ENCODE measurements at places on chromosomes 2 and 18. TPM values are rescaled to one million over a fixed set of nuclear protein-coding genes. Genes with fewer than 3 reads are reported as not detected.

DNA sequence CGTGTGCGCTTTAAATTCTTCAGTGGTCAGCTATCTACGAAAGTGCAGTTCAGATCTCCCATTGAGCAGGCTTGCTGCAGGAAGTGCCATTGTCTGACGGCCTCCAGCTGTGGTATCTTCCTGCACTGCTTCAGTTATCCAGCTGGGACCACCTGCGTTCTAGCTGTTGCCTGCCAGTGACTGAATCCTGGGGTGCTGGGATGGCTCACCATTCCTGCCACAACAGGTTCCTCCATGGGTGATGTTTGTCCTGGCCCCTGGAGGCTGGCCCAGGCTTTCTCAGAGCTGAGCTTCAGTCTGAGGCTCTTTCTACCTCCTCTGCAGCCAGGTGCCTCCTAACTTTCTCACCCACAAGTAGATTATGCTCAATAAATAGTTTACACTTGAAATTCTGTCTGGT is 498.5 kb upstream of the HS6ST1 start:
- peak; percentile 83 for DNase-seq

GRCh38 chr2:168662651-168663208 is 139.7 kb upstream of the NOSTRIN start:
- DNase-seq, result no peak

The TCF7L1 gene
- total RNA-seq, result 27.8 TPM

DNA sequence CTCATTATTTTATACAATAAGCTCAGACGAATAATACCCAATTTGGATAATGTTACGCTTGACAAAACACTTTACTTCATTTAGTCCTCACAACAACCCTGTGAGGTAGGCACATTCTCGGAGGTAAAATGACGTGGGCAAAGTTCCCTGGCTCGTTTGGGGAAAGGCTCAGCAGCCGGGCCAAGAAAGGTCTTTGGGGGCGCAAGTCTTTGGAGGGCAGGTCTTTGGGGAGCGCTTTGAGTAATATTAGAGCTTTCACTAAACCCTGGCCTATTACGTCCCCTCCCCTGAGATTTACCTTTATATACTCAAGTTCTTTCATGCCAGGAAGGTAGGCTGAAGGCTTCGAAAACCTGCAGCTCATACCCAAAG is 427 bp downstream of the RBKS start:
- no peak for DNase-seq

The MROH2A gene
- total RNA-seq, result not detected

DNA sequence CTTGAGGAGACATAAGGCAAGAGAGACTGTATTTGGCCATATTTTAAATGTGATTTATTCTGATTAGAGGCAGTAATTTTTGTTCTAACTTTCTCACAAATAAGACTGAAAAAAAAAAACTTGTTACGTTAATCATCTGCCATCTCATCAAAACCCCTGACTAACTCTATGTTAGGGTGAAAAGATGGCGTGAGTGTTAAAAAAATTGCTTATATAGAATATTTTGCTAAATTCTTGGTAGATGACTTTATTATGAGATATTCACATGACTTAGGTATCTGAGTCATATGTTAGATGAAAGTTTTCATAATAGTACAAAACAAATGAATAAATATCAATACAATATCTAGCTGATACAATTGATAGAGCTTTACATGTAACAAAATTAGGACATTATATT is 1508.7 kb upstream of the TMEFF2 start:
- no peak for DNase-seq

The TMEM37 gene
- 56.4 TPM for total RNA-seq

GRCh38 chr18:67509741-67510391 is 6.7 kb downstream of the DSEL start:
- no peak for DNase-seq

DNA sequence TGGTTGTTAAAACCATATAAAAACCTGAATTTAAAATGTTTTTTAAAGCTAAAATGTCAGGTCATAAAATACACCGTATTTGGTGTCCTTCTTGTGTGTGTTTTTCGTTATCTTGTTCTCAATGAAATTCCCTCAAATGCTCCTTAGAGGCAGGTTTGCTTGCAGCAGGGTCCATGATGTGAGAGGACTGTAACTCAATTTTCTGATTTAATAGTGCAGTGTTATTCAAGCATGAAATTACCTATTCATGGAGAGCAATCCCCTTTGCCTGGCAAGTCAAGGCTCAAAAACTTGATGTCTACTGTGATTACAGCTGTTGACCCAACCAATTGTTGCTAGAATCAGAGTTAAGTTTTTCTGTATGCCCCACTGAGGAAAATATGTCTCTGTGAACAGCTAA is 318.2 kb downstream of the GALNT13 start:
- DNase-seq, result no peak

The FAM228A gene
- 3.2 TPM for total RNA-seq

GRCh38 chr2:118921646-118922045 is 20.3 kb upstream of the MARCO start:
- DNase-seq, result no peak

The HOXD9 gene
- total RNA-seq, result 6.1 TPM

- no peak for DNase-seq
Observed at GRCh38 chr2:188364033-188364630, 72.5 kb downstream of the GULP1 start.

DNA sequence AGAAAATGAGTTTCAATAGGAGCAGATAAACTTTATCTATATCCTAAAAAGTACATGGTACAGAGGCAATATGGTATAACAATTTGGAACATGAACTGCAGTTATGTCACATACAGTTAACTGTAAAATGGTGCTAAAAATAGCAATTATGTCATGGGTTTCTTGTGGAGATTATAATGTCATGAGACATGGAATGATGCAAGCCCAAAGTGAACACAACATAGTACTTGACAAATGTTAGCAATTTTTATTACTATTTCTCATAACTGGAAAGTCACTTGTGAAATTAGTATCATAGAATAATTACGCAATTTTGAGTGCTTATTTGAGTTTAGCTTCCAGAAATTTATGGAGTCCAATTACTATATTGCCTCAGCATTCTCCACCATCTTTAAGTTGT is 1263.4 kb downstream of the DSC3 start:
- no peak for DNase-seq

The SIX3 gene
- not detected for total RNA-seq

The CD8B2 gene
- not detected for total RNA-seq

DNA sequence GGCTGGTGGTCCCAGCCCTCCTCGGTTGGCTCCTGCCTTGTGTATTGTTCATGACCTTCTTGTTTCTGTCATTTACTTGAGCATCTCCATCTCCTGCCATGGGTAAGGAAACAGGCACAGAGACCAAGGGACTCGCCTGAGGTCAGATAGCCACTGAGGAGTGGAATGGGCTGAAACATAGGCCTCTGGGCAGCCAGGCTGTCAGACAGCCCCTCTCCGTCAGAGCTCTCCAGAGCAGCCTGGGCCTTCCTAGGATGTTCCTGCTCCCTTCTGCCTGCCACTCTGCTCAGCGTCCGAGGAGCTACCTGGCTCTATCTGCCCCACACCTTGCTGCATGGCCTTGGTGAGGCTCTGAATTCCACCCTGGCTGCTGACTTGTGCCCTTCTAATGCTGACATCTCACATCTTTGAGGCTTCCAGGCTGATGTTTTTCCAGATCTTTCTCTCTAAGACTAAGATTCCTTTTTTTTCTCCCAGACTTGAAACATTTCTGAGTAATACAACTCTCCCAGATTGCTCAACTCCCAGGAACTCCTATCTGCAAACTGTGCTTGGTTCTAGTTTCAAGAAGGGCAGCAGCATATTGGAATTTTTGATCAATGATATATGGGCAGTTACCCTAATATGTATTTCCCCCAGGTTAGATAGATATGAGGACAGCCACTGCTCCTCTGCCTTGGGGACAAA is 67.7 kb downstream of the MCFD2 start:
- no peak for DNase-seq

- DNase-seq, result no peak
Observed at GRCh38 chr2:53584986-53585385, 182.6 kb upstream of the CHAC2 start.

DNA sequence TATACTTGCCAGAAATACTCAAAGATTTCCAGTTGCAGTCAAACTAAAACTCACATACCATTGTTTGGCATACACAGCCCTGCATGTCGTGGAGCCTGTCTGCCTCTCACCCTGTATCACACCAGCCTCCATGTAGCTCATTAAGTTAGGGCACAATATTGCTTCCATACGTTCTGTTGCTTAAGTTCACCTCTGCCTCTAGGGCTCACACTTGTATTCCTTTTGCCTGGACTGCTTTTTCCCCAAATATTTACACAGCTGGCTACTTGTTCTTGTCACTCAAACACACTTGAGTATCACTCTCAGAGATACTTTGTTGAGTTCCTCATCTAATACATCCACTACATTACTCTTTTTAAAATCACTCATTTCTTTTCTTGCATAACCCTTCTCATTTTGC is 83.1 kb downstream of the PTH2R start:
- DNase-seq, result no peak

The RNF103 gene
- total RNA-seq, result 19.9 TPM

DNA sequence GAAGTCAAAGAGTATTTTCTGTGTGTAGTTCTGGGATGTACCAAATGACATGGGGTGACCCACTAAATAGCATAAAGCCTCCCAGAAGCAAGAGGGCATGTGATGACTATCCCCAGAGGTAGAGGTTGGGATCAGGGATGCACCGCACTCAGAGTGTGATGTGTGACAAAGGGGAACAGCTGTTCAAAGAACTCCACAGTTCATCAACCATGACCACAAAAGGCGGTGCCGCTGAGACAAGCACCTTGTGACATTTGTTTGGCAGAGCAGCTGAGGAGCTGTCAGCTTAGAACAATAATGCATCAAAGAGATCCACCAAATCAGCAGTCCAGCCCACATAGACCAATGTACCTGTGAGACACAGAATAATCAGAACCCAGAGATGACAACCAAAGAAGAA is 81.3 kb downstream of the VWC2L start:
- no peak for DNase-seq

DNA sequence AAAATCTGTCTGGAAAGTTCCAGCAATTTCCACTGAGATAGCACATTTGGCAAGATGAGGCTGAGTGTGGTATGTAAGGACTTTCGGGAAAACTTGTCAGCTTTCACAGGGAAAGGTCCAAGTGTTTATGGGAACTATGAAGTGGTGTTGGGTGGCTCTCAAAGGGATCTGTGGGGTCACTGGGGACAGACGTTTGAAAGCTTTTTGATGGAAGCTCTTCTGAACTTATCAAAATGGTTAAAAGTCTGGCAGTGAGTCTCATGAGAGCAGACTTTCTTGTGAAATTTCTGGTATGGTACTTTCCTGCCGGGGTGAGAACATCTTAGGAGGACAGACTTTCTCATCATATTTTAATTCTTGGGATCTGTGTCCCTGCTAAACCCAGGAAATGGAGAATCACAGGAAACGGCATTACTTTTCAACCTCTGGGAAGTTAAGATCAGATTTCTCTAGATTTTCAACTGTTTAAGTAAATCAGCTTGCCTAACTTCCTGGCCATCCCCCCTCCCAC is 546.3 kb upstream of the ZEB2 start:
- DNase-seq, result no peak

DNA sequence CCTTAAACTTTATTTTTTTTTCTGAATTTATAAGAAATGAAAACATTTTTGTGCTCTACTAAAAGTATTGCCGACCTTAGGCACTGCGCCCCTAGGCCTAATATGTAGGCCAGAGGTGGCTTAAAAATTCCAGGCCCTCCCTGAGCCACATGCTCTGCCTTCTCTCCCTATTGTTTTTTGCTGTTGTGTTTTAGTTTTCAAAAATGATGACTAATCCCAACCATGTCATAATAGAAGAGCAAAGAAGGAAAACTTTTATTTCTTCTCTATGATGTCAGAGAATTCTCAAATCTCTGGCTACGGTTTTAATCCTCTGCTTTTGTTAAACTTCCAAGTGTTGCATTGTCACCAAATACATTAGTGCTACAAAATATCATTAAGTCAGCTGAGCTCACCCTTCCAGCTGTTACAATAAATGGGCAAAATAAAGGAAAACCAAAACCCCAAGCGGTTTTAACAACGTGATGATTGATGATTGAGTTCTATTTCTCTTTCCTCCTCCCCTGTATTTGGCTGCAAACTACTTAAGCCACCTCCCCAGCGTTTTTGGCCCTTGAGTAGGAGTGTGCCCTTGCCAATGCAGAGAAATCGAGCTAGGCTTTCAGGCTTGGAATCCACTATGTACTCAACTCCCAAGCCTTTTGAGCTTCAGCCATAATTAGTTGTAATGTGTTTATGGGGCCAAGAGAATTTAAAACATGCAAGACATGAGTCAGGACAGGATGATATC is 163.5 kb upstream of the POU3F3 start:
- DNase-seq, result no peak

The TMEM17 gene
- total RNA-seq, result 1.4 TPM

The C2orf80 gene
- total RNA-seq, result not detected

GRCh38 chr18:41569867-41570266 is 385.2 kb upstream of the PIK3C3 start:
- no peak for DNase-seq

The PSD4 gene
- total RNA-seq, result 13.2 TPM

DNA sequence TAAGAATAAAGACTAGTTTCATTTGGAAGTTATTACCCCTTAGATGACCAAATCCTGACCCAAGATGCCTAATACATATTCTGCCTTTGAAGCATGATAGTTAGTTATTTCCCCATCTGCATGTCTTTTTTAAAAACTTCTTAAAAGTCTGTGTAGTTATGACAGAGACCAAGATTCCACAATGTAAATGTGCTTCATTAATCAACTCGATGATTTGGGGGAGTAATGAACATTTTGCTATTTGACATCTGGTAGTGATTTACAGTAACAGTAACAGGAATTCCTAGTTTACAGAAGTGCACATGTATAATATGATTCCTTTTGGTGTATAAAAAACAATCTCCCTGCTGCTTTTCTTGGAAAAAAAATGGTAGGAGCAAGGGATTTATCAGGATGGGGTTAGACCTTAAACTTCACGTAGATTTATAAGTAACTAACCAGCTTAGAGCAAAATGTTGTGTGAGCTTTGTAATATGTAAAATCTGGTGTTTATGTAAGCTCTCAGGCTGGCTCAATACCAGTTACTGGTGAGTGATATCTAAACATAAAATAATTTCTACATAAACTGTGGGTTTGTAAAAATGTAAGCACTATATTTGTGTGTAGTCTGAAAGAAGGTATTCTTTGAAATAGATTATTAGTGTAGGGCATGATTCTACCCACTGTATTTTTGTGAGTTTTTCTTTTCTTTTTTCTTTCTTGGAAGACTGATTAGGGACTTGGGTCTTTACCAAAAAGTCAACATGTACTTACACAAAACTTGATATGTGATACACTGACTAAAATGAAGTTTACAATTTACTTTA is 641.6 kb downstream of the EPHA4 start:
- DNase-seq, result no peak

DNA sequence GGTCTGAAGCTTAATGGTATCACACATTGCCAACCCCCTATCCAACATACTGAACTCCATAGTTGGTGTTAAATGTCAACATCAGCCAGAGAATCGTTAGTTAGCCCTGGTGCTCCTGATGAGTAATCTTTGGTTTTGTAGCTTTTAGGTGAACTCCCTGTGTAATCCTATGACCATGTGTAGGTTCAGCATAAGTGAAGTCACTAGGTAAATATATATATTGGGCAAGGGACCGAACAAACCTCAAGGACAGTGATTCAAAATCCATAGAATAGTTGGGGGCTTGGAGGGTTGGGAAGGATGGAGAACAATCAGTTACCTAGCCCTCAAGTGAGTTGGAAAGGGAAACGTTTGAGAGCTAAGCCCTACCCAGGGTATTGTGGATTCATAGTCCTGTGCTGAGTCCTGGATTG is 16.0 kb upstream of the AP1S3 start:
- no peak for DNase-seq

GRCh38 chr2:180660881-180661685 is 319.3 kb upstream of the UBE2E3 start:
- no peak for DNase-seq
